ENCODE measurements at places on chromosomes 1 and 21.

DNA sequence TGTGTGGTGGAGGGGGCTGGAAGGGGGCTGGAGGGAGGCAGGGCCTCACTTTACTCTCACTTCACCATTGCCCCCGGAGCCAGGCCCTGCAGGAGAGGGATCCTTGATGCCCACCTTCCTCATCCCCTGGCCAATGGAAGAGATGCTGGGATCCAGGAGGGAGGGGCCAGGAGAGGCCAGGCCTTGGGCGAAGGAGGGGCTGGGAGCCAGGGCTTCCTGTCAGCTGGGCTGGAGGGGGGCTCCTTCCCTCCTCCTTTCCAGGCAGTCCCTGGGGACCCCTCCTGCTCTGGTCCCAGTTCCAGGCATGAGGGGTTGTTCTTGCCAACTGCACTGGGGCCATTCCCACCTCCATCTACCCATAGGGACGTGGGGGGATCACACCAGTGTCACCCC is 5.7 kb downstream of the AHDC1 start:
- DNase-seq = no peak

- no peak for DNase-seq
Measured at GRCh38 chr1:59164371-59164770, 132.5 kb upstream of the FGGY start.

DNA sequence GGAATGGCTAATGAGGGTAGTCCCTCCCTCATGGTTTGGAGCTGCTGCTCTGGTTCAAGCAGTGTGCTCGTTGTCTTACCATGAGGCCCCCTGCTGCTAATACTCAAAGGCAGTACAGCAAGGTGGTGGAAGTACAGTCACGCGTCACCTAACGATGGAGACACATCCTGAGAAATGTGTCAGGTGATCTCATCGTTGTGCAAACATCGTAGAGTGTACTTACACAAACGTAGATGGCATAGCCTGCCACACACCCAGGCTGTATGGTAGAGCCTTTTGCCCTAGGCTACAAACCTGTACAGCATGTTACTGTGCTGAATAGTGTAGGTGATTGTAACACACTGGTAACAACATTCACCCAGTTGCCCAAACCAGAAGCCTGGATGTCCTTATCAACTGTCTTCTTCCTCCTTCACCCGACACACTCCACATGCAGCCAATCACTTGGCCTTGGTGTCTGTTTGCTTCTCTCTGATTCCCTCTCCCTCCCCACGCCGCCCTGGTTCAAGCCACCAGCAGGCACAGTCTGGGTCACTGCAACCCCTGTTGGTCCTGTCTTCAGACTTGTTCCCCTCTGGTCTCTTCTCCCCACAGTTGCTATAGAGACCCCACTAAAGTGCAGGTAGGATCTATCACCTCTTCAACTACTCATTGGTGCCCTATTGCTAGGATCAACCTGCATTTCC is 6.0 kb upstream of the KCNA2 start:
- no peak for DNase-seq

GRCh38 chr1:212257157-212257556 is 28.1 kb upstream of the PPP2R5A start:
- DNase-seq = no peak

DNA sequence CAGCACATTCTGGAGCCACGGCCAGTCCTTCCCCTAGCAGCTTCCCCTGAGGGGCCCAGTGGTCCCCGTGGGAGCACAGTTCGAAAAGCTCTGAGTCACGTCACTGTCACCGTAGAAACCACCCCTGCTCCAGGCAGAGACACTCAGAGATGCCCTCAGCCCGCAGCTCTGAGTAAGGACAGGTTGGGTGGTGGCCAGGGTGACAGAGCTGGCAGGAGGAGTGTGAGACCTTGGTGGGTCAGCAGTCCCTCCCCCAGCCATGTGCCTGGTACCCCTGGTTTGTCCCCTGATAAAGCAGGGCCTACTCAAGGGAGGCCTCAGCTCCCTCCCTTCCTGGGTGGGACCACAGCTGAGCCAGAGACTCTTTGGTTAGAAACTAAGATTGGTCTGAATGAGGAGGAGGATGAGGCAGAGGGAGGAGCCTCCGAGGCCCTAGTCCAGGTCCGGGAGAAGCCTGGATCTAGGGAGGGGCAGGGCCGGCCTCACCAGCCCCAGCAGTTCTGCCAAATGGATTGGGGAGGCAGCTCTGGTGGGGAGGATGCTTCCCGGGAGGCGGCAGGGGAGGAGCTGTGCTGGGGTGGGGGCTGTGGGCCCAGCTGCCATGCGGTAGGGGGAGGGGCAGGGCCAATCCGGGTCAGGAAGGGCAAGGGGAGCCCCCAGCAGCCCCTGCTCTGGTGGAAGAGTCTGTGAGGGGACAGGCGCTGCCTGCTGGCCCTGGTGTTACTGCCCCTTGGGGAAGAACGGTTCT is 55.2 kb downstream of the SLC9A1 start:
- peak; percentile 55 for DNase-seq

GRCh38 chr1:220974431-220974830 is 95.2 kb downstream of the HLX start:
- no peak for DNase-seq

DNA sequence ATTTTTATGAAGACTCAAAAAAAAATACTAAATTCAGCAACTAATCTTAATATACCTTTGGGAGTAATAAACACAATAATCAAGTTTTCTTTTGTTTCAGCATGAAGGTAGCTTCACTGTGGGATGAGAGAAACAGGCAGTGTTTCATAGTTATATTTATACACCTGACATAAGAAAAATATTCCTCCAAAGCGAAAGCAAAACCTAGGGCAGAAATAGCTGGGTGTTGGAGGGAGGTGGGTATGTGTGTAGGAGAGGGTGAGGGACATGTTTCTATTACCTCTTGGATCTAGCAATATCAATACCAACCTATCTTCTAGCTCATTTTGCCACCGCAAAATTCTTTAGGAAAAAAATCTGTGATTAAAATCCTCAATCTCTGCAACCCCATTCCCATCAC is 24.9 kb upstream of the MAN1A2 start:
- no peak for DNase-seq

DNA sequence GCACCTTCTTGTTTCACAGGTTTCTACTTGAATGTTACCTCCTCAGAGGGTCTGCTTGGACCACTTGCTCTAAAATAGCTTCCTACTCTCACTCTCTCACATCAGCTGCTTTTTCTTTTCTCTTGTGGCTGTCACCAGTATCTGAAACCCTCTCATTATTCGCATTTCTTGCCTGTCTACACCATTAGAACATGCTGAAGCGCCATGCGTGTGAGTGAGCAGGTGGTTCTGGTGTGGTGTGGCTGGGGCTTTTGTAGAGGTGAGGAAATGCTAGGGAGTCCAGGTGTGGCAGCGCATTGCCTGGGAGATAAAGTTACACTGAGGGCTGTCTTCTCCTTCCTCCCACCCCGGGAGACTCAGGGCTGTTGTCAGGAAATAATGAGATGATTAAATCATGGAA is 4.1 kb downstream of the ZNF362 start:
- DNase-seq = no peak

DNA sequence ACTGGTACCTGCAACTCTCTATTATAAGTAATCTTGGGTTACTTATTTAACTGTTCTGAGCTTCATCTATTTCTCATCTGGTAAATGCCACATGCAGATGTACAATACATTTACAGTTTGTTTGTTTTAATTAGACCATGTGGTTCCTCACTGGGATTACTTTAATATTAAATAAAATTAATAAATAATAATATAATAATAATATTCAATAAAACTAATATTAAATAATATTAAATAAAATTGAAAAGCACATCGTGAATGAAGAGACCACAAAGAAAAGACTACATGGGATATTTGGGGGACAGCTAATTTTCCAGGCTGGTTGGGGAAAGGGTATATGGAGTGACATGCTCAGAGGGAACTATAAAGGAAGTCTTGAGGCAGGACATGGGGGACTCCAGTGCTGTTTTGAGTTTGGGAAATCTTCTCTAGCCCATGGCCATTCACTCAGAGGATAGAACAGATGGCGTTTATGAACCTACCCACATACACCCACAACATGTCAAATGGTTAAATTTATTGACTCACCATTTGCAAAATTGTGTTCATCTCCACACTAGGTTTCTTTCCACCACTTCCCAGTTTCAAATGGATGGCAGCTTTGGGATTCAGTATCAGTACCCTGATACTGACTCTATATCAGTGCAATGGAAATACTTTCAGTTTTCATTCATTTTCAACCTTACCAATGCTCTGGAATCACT is 25.6 kb downstream of the DIRAS3 start:
- DNase-seq = no peak

DNA sequence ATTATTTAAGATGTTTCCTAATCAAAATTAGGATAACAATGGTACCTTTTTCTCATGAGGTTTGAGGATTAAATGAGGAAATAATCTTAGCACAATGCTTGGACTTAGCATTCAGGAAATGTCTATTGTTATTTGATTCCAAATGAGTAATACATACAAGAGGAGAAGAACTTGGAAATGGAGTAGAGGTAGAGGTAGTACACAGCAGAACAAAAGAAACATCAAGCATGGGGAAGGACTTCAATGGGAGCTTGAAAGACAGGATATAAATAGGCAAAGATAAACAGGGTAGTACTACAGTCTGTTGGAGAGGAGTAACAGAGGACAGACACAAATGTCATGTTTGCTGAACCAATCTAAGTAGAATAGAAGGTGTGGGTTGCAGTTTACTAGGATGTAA is 59.5 kb upstream of the RGS2 start:
- DNase-seq = no peak

DNA sequence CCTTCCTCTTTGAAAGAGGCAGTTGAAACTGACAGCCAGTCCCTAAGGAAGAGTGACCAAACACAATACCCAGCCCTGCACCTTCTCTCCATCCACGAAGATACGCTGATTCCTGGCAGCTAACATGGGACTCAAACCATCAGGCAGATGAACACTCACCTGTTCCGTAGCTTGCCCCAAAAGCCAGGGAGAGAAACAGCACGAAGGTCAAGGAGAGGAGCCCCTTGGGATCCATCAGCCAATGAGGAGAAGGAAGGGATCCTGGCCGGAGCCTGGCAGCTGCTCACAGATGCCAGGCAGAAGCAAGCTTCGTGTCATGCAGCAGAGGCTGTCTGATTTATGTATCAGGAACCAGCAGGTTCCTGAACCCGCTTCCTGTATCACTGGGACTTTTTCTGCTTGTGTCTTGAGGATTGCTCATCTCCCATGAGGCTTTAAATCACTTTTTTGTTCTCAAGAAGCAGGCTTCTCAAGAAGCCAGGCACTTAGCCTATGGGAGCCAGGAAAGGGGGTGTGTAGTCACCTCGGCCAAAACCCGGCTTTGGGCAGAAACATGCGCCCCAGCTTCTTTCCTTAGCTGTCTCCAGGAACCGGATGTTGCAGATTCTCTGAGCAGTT is at the start of gene SLAMF1:
Gene SLAMF1, minus strand, starts transcription at position 334 of the 618 bp plus-strand sequence. Its CDS starts 99 bp downstream, at position 235.
- DNase-seq = peak; percentile 79

DNA sequence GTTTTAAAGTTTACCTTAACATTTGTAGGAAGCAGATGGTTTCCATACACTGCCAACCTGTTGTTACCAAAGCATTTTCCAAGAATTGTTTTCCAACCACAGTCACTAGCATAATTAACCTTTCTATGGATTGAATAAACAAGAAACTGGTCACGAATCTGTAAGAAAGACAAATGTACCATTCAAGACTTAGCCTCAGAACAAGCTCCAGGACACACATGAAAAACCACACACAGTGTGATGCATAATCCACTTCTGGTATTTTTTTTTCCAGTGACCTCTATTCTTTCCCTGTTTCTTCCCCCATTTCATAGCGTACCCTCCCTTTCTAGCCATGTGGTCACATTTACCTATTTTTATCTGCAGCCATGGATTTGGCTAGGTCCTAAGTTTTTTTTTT is 29.6 kb upstream of the C1orf87 start:
- no peak for DNase-seq

DNA sequence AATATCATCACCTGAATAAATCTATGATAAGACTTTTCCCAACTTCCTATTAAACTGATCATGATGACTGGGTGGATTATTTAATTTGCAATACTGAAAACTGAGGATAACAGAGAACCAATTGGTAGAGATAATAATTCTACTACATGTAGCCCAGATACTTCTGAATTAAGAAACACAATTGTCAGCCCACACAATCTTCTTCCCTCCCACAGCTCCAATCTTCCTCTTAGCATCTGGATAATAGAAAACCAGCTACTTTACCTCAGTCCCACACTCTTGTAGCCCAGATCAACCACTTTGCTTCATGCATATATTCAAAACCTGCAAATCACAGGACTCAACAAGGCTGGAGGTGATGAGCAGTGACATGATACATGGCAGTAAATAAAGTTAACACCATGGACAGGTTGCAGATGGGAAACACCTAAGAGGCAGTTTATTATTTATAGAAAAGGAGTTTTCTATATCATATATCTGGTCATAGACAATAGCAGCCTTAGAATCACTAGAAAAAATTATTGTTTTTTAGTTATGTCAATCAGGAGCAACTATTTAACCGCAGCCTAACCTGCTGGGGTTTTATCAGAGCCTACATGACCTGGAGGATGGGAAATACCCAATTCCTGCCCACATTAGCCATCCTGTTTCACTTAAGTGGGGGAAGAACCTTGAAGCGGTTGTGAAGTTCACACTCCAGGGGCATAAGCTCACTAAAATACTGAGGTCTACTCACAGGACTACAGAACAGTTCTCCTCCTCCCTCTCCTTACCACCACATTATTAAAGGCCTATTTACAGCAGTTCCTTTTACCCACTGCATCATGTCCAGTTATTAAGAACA is 16.7 kb downstream of the FRRS1 start:
- no peak for DNase-seq

DNA sequence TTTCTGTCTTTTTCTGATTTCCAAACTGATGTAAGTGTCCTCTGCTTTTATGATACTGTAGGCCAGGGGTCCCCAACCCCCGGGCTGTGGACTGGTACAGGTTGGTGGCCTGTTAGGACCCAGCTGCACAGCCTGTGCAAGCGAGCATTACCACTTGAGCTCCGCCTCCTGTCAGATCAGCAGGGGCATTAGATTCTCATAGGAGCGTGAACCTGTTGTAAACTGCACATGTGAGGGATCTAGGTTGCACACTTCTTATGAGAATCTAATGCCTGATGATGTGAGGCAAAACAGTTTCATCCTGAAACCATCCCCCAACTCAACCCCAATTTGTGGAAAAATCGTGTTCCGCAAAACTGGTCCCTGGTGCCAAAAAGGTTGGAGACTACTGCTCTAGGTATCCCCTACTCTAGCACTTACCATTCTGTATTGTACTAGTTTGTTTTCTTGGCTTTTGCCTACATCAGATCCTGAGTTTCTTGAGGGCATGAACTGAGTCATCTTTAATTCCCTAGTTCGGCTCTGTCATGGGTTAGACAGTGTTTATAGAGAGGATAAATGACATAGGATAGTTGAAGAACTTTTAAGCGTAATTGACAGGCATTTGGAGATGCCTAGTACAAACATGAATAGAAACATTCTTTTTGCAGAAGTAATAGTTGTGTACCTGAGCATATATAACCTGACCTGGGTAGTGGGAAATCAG is 4.1 kb downstream of the ABCD3 start:
- no peak for DNase-seq

Measured in inflammatory macrophage treated with lipopolysaccharide for 1 hour (primary cell).